ENCODE measurements at places on chromosomes 11 and 22. TPM values are rescaled to one million over a fixed set of nuclear protein-coding genes. Genes with fewer than 3 reads are reported as not detected.

The SCARF2 gene
- polyA plus RNA-seq: 21.3 TPM

The CFAP300 gene
- 6.6 TPM for polyA plus RNA-seq

The MS4A15 gene
- polyA plus RNA-seq: not detected

GRCh38 chr22:22030493-22031182, 48.1 kb upstream of the TOP3B start:
- no peak for DNase-seq

- DNase-seq: no peak
Measured at GRCh38 chr11:27116684-27117083, 76.1 kb downstream of the BBOX1 start.

- DNase-seq: no peak
Measured at GRCh38 chr22:37498289-37498909, 12.2 kb upstream of the MFNG start.

GRCh38 chr11:18927550-18928322, 11.5 kb downstream of the MRGPRX1 start:
- DNase-seq: no peak

DNA sequence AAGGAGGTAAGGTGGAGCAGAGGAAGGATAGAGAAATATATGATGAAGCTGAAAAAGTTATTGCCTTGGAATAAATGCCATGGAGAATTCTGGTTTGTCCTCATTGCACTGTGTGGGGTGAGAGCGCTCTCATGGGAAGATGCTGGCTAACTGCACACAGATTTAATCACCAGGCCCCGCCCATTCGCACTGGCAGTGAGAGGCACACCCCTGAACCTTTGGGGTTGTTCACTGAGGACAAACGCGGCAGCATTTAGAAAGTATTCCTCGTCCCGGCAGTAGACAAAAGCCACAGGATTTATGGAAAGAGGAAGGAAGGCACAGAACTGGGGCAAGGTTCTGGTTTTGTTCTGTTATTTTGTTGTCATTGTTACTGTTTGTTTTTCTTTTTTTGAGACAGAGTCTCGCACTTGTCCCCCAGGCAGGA, 70.2 kb downstream of the MED15 start:
- DNase-seq: no peak
